ENCODE measurements at places on chromosomes 3 and 15.

DNA sequence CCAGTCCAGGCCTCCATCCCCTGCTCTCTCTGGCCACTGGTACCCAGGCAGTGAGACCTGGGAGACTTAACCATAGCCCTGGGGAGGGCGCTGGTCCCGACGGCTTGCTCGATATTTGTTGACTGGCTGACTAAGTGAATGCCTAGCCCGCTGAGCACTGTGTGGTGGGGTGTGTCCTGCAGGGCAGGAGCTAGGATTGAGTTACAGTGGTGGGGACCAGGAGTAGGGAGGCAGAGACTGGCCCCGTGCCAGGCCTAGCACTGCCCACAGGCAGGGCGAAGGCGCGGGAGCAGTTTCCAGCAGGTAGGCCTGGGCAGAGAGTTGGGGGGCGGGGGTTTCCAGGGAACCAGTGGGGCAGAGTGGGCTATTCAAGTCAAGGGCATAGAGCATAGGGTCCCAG is at the start of gene VILL:
Gene VILL (plus strand): TSS at position 260 of the 400 bp plus-strand sequence. CDS start 2,887 bp downstream, outside the sequence.
- no peak for DNase-seq

GRCh38 chr3:136954251-136954650 is 3.5 kb upstream of the IL20RB start:
- no peak for DNase-seq

- DNase-seq, result no peak
Measured at GRCh38 chr3:133424937-133425869, 25.3 kb downstream of the BFSP2 start.

- DNase-seq, result peak; percentile 62
Measured at GRCh38 chr15:52019394-52020220, 588 bp downstream of the MAPK6 start.

- DNase-seq, result no peak
Measured at GRCh38 chr3:88584451-88584850, 434.7 kb downstream of the C3orf38 start.

GRCh38 chr3:41202075-41202833 is 2.9 kb downstream of the CTNNB1 start:
- DNase-seq, result no peak

DNA sequence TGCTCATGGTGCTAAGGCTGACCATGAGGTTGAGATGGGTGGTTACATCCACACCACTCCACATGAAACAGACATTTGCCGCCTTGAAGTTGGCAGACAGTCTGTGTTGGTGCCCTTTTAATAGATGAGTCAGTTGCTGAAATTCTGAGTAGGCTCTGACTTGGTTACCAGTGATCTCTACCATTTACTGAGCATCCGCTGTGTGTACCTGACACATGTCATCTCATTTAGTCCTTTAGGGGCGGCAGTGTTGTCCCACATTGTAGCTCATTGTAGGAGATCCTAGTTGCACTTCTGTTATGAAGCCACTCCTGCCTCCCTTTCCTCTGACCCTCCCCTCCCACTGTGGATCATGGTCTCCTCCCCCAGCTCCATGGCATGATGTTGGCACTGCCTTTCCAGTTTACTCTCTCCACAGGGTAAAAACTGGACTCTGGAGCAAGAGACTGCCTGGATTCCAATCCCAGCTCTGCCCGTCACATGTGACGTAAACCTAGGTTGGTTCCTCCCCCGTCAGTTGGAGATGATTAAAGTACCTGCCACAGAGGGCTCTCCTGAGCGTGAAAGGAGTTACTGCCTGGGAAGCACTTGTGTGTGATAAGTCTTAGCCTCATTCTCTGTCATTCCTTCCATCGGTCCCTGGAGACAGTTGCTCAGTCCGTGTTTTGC is 21.6 kb downstream of the SLCO3A1 start:
- no peak for DNase-seq

GRCh38 chr3:126125781-126126251 is 41.9 kb upstream of the SLC41A3 start:
- DNase-seq, result no peak

DNA sequence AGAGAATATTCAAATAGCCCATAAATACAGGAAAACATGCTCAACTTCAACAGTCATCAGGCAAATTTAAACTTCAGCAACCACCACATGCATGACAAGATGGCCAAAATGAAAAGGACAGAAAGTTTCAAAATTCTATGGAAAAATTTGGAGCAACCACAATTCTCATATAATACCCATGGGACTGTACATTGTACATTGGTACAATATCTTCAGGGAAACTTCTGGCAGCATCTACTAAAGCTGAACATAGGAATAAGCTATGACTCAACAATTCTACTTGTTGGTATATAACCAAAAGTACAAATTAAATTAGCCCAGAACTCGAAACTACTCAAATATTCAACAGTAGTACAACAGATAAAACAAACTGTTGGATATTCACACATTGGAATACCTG is 847.6 kb downstream of the TBL1XR1 start:
- DNase-seq, result no peak

- no peak for DNase-seq
Measured at GRCh38 chr3:13161771-13162535, 88.7 kb upstream of the IQSEC1 start.

GRCh38 chr15:51668446-51668845 is 12.9 kb upstream of the SCG3 start:
- no peak for DNase-seq

DNA sequence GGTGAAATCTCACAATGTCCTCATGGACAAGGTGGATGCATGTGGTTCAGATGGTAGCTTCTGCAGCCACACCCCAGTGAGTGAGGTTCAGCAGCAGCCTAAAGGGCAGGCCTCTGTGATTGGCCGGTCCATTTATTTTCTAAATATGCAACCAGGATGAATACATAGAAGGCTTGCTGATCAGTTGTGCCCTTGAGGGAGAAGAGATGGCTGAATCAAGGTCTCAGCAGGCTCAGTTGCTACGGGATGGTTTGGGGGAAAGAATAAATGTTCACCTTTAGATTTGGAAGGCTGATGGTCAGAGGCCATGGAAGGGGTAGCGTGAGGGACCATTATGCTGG is 53.7 kb upstream of the FGD5 start:
- DNase-seq, result no peak

DNA sequence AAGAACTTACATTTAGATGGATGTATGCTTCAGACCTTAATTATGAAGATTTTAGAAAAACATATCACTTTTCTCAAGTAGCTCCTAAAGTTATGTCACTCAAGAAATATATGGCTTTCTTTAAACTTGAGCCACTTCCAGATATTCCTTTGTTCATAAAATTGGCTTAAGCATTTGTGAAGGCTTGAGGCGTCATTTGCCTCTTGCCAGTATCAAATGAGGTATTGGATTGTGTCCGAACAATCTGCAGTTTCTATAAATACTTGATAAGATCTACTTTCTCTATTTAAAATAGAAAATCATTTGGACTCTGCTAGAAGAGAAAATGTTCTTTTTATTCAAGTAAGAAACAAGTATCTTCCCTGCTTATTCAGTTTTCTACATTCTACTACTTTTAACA is 102.6 kb downstream of the RSL24D1 start:
- DNase-seq, result no peak

DNA sequence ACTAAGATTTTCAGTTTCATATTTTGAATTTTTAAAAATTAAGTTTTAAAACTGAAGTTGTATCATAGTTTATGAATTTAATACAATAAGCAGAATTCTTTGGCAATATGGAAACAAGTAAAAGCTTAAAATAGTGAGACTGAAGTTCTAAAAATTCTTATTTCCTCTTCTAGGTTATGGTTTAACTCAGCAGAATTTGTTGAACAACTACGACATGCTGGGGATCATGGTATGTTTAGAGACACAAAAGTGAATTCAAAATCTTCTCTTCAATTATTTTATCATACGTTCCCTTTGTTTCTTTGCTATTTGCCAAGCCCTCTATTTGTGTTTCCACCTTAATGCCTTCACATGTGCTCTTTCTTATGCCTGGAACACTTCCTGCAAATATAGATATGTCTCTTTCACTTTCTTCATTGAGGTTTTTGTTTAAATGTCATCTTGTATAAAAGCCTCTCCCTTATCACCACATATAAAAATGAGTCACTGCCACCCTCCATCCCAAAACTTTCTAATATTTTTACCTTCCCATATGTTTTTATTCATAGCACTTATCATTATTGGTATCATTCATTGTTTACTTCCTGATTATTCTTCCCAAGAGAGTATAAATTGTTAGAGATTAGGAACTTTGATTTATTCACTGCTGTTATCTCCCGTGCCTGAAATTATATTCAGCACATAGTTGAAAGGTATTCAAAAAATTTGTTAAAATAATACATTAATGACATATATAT is 6.4 kb downstream of the SUCNR1 start:
- no peak for DNase-seq

DNA sequence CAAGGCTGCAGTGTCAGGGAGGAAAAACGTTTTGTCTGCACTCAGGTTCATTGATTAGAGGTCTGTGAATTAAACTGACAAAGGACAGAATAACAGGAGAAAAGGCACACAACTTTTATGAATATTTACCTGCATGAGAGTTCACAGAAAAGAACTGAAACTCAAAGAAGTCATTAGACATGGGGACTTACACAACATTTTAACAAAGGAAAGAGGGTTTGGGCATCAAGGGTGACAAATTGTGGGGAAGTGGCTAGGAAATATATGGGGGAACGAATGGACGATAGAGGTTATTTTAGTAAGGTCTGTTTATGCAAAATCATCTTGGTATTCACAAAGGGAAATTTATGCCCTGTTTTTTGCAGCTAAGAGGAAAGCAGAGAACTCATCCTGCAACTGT is 65.6 kb upstream of the C15orf39 start:
- DNase-seq, result no peak

All from stimulated activated CD4-positive, alpha-beta T cell treated with anti-CD3 and anti-CD28 coated beads, Interleukin-2, amount 100 ng/mL, for 48 hours (primary cell).